Midbrain (tissue), 1 donor: ENCODE measurements at places on chromosomes 5 and 9.

GRCh38 chr5:159638481-159638880, 277.8 kb upstream of the ADRA1B start:
- no peak for DNase-seq

DNA sequence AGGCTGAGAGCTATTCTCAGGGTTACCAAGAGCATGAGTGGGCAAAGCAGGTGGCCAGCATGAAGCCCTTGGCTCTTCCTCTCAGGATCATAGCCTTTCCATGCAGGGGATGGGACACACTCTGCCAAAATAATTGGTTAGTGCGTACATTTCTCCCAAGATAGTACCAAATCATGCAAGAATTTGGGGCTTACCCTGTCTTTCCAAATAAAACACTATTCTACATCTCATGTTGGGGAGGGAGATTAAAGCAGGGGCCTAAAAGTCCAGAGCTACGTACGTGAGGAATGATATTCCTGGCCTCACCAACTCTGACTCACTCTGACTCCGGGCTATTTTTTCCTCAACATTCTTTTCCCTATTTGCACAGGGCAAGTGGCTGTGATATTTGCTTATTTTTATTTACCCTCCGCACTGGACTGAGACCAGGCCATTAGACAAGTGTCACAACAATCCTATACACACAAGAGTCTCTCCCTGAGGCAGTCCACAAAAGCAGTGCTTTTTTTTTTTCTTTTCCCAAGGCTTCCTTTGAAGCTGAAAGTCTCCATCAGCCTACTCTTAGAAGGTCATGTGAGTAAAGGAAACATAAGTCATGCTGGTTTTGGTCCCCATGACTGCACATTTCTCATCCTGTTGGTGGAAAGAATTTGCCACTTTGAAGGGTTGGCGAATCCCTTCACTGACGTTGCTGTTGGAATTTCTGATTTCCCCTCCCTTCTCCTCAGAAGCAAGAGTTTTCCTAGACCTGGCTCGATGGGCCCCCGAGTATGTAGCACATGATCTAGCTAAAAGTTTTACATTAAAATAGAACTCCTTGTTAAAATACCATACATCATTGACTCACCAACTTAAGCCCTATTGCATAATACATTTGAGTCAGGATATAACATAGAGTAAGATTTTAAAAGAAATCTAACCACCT, 40.0 kb downstream of the TMEM252 start:
- DNase-seq, result no peak

- no peak for DNase-seq
Observed at GRCh38 chr5:139395844-139396640, 1.1 kb upstream of the PROB1 start.

GRCh38 chr9:77512876-77513275, 135.2 kb downstream of the GNA14 start:
- DNase-seq, result no peak

DNA sequence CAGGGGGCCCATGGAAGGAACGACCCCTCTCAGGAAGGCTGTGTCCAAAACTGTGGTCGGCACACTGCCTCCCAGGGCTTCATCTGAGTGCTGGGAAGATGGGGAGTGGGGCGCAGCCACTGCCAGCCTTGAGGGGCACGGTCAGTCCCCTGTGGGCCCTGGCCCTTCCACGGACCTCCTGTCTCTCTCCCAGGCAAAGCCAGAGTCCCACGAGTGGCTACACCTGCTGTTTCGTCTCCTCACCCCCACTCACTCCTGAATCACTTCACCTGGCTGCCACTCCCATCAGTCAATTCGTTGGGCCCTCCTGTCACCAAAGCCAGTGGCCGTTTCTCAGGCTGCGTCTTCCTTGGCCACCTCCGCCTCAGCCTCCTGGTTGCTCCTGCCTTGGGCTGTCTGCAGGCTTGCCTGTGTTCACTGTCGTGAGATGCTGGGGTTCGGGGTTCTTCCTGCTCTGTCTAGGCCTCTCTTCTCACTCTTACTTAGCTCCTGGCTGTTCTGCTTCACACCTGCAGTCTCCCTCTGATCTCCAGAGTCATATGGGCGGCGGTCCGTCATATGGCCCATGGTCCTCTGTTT, 58.8 kb upstream of the RNF130 start:
- no peak for DNase-seq
